A549 (cell line): ENCODE measurements at places on chromosomes 6 and 20.

DNA sequence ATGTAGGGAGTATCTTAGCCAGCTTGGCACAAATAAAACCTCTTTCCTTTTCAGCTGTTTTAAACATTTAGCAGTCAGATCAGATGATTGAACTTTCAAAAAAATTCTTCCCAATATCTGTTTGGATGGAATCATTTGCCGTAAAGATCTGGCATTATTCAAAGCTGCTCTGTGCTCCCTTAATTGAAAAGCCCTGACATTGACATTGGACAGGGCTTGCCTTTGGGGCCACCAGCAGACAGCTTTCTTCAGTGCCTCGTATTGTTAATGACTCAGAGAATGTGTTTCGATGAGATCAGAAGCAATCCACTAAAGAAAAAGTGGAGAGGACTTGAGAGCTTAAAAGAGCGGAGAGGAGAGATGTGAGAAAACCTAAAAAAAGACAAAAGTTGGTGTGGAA, 343.5 kb downstream of the NRN1 start:
- DNase-seq, result no peak

- no peak for DNase-seq
Measured at GRCh38 chr6:47646689-47647088, 51.7 kb upstream of the ADGRF4 start.

DNA sequence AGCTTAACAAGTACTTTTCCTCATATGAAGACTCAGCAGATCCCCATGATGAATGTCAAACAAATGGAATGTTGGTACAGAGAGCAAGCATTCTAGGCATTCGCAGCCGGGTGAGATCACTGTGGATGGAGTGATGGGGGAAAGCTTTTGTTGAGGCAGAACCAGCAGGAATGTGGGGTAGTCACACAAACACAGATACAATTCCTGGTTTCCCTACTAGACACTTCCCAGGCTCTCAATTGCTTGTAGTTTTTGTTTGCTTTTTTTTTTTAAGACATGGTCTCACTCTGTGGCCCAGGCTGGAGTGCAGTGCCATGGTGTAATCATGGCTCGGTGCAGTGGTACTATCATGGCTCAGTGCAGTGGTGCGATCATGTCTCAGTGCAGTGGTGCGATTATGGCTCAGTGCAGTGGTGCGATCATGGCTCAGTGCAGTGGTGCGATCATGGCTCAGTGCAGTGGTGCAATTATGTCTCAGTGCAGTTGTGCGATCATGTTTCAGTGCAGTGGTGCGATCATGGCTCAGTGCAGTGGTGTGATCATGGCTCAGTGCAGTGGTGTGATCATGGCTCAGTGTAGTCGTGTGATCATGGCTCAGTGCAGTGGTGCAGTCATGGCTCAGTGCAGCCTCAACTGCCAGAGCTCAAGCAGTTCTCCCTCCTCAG, 15.4 kb upstream of the IER3 start:
- peak; percentile 70 for DNase-seq

- no peak for DNase-seq
Measured at GRCh38 chr6:42629845-42630244, 66.0 kb downstream of the UBR2 start.

- DNase-seq, result peak; percentile 52
Measured at GRCh38 chr20:19903168-19903811, 113.9 kb upstream of the NAA20 start.

DNA sequence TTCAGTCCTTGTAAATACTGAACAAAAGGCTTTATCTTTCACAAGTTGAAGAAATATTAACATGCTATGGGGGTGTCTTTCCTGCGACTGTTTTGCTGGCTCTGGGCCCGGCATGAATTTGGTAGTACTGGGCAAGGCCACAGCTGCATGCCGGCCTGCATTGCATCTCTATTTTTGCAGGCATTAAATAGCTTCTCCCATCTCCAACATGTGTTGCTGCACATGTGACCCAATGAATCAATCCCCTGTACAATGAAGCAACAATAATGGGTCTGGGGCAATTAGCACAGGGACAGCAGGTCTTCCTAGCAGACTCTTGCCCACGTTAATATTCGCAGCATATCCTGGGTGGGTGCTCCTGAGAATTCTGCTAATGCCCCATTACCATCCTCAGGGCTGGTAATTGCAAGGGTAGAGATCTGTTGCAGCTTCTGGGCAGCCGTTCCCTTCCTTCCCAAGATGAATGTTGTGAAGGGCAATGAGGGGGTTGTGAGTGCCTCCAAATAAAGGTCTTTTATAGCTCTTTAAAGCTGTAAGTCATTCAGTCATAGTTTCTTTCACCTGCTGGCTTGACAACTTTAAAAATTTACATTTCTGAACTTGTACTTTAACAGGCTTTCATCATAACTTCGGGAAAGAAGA, 24.3 kb upstream of the CDYL start:
- no peak for DNase-seq

GRCh38 chr6:75273009-75273408, 11.6 kb downstream of the TMEM30A start:
- DNase-seq, result no peak

- DNase-seq, result no peak
Measured at GRCh38 chr6:161367472-161367871, 93.6 kb upstream of the AGPAT4 start.

DNA sequence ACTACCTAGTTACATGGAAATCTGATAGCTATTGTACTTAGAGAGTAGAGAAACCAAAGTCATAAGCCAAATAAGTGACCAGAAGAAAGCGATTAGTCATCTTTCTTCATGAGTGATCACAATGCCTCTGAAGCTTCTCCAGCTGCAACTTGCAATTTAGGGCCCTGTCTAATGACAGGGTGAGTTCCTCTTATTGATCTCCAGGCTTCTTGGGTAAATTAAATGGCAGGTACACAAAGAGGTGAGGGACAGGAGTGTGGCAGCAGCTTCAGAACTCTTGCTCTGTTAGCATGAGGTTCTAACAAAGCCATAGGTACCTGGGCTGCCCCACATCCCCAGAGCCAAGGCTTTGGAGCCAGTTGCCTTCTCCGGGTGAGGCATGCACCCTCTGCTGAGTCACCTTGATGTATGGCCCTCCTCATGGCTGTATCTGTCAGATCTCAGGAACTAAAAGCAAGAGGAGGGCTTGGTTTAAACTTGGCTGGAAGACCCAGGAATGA, 60.8 kb downstream of the PRDM1 start:
- no peak for DNase-seq

DNA sequence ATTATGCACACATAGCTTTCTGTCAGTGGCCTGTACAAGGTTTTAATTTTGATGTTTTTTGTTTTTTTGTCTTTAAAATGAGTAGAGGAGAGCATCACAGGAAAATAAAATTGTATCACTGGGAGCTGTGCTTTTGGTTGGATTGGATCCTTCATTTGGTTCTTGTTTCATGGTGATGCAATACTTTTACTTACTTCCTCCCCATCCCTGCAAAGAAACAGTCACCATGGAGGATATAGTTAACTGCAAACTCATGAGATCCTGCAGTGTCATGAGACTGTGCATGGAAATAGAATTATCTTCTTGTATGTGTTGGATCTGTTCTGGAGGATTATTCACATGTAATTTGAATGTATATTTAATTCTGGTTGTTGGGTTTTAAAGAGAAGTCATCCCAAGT, 122.3 kb downstream of the JARID2 start:
- no peak for DNase-seq

DNA sequence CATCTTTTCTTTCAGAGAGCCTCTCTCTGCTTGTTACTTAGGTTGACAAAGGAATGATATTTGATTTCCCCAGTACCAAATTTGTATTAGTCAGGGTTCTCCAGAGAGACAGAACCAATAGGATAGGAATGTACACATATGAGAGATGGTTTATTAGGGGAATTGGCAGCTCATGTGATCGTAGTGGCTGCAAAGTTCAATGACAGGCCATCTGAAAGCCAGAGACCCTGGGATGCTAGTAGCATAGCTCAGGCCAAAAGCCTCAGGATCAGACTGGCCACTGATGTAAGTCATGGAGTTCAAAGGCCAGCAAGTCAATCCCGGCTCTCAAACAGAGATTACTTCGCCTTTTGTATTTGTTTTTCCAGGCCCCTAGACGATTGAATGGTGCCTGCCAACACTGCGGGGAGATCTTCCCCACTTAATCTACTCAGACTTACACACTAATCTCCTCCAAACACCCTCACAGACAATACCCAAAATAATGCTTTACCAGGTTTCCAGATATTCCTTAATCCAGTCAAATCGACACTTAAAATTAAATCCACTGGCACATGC, 215.5 kb downstream of the ALDH8A1 start:
- no peak for DNase-seq

DNA sequence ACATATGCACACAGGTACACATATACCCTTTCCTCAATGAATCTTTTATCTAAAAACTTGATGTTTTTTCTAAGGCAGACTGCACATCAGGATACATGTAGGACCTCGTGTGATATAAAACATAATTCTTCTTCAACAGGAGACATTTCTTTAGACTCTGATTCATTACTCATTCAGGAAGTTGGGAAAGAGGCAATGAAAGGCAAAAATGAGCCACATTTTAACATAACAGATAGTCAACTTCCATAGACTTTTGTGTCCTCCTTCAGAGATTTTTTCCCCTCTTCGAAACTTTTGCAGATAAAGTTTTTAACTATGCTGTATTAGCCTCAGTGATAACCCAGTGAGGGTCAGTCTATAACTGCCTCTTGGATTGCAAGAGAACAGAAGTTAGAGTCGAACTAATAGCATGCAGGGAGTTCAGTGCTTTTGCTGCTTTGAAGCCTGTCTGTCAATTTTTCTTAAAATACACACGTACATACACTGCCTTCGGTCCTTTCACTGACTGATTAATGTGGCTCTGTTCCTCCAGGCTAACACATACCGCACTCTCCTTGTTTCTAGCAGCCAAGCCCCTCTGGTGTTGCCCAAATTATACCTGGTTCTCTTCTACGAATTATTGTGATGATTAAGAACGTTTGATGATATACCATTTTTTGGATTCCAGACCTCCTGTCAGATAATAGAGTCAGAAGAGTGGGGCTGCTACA, 562.5 kb upstream of the MAP3K7 start:
- DNase-seq, result no peak

GRCh38 chr20:8542110-8542486, 410.0 kb downstream of the PLCB1 start:
- DNase-seq, result no peak

DNA sequence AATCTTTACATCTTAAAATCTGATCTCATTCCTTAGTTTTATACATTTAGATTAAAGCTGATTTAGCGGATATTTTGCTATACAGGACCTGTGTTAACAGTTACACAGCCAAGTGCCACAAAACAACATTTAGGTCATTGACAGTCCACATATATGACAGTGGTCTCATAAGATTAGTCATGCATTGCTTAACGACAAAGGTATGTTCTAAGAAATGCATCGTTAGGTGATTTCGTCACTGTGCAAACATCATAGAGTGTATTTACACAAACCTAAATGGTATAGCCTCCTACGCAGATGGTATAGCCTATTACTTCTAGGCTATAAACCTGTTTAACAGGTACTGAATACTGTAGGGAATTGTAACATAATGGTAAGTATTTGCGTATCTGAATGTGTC, 21.6 kb downstream of the ADGRG6 start:
- peak; percentile 84 for DNase-seq

DNA sequence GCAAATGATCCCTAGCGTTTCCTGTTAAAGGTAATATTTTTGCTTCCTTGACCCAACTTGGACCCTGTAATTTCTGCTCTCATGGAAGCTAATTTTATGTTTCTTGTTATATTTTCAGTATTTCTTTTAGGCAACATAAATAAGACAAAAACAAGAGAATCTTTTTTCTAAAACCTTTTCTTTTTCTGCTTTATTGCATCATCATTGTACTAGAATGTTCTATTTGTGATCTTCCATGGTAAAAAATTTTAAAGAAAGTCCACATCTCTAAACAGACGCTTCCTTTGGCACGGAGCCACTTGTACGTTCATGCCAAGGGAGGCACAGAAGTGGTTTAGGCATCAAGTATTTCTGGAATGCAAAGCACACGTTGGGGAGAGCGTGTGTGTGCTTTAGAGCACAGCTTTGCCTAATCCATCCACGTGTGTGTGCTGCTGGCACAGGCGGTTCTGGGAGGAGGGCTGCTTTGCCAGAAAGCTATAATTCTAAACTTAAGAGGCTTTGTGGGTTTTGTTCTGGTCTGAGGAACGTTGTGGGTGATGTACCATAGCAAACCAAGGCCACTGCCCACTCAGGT, 98.3 kb downstream of the SASH1 start:
- DNase-seq, result peak; percentile 24

DNA sequence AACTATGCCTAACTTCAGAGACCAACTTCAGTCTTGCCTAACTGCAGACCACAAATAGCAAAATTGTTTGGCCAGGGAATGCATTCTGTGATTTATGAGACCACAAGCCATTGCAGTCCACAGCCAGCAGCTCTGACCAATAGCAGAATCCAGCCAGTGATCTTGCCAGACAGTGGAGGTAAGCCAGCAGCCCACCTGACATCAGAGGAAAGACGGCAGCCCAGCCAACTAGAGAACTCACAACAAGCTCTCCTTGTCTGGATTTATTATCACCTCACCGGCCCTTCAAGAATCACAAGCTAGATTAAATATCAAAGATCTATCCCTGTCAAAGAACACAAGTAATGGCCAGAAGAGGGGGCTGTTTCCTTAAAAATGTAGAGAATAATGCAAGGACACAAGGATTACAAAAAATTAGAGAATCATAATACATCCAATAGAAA, 66.5 kb upstream of the SLC35F1 start:
- peak; percentile 53 for DNase-seq

DNA sequence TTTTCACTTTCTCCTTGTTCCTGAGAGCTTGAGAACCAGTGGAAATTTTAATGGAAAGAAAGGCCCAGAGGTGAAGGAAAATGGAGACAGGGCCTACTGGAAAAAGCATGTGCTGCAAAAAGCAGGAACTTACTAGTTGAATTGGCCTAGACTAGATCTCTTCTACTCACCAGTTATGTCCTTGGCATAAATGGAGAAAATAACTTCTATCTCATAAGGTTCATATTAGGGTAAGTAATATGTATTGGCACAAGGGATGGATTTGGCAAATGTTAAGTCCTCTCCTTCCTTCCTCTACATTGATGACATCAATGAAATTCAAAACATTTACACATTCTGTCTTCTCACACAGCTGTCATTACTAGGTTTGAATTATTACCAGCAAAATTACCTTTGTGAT, 74.0 kb downstream of the NDUFAF5 start:
- no peak for DNase-seq

DNA sequence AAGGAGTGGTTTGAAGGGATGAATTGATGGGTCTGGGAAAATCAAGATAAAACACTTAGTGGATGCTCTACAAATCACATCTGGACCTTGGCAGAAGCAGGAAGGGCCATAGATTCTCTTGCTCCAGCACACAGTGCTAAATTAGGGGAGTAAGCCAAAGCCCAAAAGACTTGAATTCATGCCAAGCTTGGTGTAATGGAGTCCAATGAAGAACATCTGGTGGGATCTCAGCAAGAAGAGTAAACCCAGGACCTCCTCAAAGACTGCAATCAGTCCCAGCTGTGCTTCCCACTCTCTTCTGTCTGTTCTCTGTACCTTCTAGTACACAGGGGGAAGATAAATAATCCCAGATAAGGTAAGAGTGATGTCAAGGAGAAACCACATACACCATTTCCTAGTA, 683.4 kb downstream of the RNF144B start:
- no peak for DNase-seq

DNA sequence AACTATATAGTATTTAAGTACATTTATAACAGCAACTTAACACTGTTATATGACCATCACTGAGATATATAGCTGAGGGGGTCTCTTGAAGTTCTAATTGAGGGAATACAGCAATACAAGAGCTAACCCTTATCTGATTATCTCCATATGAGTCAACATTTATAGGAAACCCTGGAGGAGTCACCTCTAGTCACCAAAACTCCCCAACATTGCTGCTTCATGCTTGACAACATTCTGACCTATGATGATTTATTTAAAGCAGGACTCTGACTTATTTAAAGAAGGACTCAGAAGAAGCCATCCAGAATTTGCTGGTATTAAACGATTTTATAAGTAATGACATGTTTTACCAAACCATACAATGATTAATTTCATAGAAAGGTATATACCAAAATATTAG, 182.6 kb upstream of the NOX3 start:
- DNase-seq, result no peak
